ENCODE measurements at places on chromosomes 5 and 9.
A peak's percentile ranks its signal among the peaks of the same experiment; 100 is the strongest.

DNA sequence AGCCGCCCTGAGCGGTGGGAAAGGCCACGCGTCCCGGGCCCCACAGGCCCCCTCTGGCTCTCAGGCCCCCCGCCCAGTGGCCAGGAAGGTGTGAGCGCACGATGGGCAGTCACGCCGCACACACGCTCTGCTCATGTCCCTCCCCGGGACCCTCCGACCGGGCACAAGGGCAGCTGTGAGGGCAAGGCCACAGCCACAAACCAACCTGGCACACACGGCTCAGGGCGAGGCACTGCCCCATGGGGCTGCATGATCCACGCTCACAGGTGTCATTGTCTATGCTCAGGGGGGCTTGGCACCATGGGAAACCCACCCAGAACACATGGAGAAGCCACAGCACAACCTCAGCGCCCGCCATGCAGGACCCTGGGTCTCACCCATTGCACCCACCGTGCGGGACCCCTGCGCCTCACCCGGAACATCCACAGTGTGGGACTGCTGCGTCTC, 51.3 kb downstream of the SLC12A7 start:
- DNase-seq, result no peak

DNA sequence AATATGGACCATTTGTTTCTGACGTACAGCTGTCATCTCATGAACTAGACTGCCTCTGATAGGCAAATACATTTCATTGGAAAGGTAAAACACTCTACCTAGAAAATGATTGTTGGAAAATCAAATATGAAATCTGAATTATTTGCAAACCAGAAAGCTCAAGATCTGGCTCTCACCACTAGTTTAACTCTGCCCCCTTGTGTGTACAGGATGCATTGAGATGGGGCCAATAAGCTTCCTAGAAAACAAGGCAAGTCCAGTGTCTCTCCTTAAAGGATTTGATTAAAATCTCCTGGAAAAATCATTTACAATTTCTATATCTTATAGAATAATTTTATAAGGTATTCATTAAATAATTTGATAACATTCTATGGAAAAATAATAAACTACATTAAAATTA, 311.9 kb upstream of the ANKH start:
- DNase-seq, result no peak

- no peak for DNase-seq
These were observed 81.2 kb downstream of the ZNF618 start for GRCh38 chr9:113957351-113957750.

DNA sequence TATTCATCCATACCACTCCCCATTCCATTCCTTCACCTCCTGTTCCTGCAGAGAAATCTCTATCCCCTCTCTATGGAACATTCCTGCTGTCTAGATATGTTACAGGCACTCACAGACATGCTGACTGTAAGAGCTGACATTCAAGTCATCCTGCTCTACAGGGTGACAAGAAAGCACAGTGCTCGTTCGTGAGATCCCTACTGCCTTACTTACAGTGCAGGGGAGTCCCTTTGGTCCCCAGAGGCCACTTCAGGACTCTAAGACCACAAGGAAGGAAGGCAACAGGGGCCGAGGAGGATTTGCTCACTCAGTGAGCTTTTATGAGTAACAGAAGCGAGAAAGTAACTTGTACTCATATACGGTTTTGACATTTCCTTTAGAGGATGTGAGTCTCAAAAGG, 110.5 kb downstream of the GAS1 start:
- DNase-seq, result no peak

- DNase-seq, result no peak
These were observed 216.2 kb downstream of the ENC1 start for GRCh38 chr5:74424162-74424868.

DNA sequence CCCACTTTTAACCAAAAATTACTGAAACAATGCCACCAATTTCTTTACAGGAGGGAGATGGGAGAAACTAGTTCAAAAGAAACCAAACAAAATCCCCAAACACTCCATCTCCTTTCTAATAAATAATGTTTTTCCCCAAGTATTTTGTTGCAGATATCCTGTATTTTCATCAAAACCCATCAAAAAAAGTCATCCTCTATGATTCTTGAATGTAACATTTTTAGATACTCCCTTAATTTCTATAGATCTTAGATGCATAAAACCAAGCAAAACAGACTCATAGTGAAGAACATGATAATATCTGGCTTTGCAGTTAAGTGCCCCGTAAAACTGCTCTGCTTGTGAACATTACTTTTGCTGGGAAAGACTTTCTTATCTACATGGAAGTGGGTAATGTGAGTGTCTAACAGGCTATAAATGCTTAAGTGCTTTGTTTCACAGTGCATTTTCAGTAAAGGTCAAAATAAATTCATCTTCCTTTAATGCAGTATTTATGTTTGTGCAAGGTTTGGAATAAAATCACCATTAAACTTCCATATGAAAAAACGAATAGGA, 77.3 kb upstream of the TBCA start:
- no peak for DNase-seq

GRCh38 chr5:81230416-81230815, 2.7 kb upstream of the CKMT2 start:
- DNase-seq, result no peak

DNA sequence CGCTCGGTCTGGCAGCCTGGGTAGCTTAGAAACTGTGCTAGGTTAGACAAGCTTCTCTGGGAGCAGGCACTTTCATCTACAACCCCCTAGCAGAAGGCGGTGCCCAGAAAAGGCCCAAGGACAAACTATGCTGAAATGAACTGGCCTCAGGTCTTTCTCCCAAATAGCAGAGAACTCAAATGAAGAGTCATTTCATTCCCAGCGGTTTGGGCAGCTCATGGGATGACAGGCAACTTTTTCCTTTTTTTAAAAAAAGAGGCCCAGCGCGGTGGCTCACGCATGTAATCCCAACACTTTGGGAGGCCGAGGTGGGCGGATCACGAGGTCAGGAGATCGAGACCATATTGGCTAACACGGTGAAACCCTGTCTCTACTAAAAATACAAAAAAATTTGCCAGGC, 2.5 kb downstream of the RAPGEF1 start:
- DNase-seq, result no peak

- no peak for DNase-seq
These were observed 20.7 kb upstream of the RLN1 start for GRCh38 chr9:5360341-5360740.

- DNase-seq, result no peak
These were observed 14.1 kb downstream of the SLC25A46 start for GRCh38 chr5:110752953-110753352.

DNA sequence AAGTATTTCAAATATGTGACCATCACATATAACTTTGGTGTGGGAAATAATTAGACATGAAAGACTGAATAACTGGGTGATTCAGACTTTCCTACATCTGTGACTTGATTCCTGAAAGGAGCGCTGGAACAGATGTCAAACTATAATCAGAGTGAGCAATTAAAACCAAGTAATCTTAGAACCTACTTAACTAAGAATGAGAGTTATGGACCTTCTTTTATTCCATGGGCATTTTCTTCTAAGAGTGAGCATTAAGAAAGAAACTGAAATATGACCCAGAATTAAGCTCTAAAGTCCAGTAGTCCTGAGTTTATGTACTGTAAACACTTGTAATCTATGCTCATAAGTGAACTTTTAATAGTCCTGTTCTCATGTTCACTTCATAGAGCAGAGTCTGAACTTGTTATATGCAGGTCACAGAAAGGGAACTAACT, 68.4 kb downstream of the PAM start:
- peak; percentile 60 for DNase-seq

DNA sequence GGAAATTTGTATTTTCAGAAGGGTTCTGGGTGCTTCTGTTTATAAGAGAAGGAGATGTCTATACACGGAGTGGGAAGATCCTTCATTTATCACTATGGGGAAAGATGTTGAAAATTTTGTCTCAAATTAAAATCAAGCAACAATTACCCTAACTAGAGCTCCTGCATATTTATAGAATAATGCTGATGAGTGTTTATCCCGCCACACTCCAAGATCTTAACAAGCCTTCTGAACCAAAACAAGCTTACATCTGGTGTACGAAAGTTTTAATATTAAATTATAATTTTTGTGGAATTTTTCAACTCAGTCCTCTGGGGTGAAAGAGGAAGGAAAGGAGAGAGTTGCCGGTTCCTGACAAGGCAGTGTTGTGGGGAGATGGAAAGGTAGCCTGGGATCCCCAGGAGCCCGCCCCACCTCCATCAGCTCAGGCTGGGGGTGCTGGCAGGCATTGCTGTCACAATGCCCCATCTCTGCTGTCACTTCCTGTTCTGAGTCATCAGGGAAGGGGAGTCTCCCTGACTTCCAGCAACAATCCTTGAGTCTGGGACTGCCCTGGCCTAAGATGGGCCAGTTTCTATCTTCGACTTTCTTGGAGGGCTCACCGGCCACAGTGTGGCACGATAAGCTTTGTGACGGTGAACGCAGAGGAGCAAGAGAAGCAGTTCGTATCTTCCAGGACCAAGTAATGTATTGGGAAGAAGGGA, 64.5 kb downstream of the ERAP1 start:
- peak; percentile 16 for DNase-seq

DNA sequence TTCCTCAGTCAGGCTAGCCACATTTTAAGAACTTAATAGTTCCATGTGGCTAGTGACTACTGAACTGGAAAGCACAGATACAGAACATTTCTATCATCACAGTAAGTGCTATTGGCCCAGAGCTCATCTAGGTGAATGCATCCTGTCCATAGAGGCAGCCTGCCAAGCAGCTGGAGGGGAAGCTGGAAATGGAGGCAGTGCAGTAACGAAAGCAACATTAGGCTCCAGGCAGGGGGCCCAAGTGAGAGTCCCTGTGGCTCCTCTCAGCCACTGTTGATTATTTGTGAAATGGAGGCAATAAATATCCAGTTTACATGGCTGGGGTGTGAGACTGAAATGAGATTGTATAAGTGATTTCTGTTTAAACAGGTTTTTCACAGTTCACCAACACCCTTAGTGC, 227.2 kb upstream of the KLF9 start:
- no peak for DNase-seq

GRCh38 chr5:168172760-168173223, 118.7 kb upstream of the WWC1 start:
- DNase-seq, result no peak

DNA sequence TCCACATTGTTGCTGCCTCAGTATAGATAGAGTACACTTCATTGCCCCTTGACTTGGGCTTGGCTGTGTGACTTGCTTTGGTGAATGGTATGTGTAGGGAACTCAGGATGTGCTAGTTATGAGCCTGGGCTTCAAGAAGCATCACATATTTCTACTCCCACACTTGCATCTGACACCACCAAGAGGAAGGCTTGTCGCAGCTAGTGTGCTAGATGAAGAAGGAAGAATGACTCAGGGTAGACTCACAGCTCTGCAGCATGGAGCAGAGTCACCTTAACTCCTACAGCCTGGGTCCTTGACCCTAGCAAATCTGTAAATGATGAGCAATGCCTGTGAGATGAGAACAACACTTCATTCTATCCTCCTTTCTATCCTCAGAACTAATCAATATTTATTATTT, 261.8 kb downstream of the ASTN2 start:
- no peak for DNase-seq

DNA sequence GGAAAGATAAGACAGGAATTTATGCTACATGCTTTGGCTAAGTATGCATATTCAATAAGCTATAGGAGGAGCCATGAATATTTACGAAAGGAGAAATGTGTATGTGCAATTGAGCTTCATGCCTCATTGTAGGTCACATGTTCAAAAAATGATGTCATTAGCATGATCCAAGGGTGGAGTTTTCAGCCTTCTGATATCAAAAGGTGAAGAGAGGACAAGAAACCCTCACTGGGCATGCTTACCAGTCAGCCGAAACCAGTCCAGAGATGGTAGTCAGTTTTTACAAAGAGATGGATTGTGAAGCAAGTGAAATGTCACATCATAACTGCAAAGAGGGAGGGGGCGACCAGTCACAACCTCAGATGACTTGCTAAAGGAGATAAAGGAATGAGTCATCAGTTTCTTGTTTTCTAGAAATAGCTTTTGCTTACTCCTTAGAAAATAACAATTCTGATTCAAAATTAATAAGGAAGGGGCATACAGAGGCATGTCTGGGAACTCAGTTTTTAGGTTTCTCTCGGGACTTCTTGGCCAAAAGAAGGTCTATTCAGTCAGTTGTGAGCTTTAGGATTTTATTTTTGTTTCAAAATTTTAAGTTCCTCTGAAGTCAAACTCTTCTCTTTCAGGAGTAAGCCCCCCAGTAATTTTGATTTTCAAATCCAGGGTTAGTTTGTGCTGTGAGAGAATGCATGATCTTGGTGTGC, 1067.8 kb upstream of the EDIL3 start:
- no peak for DNase-seq
